ENCODE measurements at places on chromosomes 2 and 18.

DNA sequence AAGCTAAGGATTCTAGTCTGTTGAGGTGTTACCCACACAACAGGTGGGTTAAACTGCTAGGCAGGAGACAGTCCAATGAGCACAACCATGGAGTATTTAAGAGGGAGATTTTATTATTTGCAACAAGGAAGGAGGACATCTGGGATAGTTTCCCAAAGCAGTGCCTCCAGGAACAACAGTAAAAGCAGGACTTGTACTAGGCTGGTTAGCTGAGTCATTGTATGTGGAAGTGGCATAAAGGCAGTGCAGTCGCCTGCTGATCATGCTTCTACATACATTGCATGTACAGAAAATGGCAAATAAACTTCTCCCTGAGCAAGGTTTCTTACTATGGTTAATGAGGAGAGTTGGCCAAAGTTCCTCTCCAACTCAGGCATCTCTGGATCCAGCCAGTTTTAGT lies 46.1 kb upstream of the CYTIP start:
- no peak for DNase-seq

- peak; percentile 51 for DNase-seq
Observed at GRCh38 chr2:218694405-218695145, 16.1 kb upstream of the TTLL4 start.

- DNase-seq: no peak
Observed at GRCh38 chr2:72607189-72607588, 218.6 kb downstream of the EXOC6B start.

GRCh38 chr2:156322051-156322685 lies 10.4 kb downstream of the NR4A2 start:
- peak; percentile 4 for DNase-seq

- DNase-seq: peak; percentile 53
Observed at GRCh38 chr18:9058406-9058805, 44.1 kb upstream of the NDUFV2 start.

Data from EH (cell line).